ENCODE measurements at places on chromosomes 7 and 10.

DNA sequence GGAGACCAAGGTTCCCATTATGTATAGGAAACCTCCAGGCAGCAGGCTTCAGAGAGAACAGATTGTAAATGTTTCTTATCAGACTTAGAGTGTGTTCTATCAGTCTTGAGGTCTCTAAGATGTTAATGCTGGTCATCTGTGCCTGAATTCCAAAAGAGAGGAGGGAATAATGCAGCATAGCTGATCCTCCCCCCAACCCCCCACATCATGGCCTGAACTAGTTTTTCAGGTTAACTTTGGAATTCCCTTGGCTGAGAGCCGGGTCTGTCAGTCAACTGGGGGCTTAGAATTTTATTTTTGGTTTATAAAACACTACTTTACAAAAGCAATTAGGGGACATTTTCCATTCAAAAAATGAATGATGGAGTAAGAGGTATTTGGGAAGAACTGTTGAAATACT, 184.3 kb downstream of the NEBL start:
- DNase-seq: no peak

- no peak for DNase-seq
Measured at GRCh38 chr7:115707258-115708012, 323.1 kb downstream of the TFEC start.

- DNase-seq: no peak
Measured at GRCh38 chr7:102012941-102013461, 195.6 kb downstream of the CUX1 start.

DNA sequence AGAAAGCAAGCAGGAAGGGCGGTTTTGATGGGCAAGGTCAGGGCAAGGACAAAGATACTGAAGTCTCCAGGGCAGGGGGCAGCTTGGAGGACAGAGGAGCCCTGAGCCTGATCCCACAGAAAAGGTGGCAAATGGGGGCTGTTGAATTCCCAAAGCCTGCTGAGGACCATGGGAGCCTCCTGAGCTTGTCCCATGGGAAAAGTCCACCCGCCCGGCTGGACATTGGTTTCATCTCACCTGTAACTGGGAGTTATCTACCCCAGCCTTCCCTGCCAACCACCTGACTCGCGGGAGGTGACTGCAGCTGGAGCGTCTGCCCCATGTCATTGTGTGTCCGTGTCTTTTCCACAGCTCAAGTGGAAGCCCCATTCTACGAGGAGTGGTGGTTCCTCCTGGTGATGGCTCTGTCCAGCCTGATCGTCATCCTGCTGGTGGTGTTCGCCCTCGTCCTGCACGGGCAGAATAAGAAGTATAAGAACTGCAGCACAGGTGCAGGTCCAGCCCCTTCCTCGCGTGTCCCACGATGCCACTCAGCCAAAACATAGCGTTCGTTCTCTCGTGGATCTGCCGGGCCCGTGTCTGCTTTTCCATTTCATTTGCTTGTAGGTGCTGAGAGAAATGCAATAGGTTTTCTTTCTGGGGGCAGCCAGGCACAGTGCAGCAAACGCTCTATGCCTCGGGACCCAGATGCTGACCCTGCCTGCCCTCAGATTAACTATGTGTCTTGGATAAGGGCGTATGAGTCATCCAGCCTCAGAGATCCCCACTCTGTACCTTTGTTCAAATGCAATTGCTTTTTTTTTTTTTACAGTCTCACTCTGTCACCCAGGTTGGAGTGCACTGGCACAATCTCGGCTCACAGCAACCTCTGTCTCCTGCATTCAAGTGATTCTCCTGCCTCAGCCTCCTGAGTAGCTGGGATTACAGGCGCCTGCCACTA, 444.5 kb upstream of the FOXK1 start:
- no peak for DNase-seq

GRCh38 chr10:94042834-94043175, 49.1 kb downstream of the PLCE1 start:
- DNase-seq: no peak

- DNase-seq: no peak
Measured at GRCh38 chr7:36305226-36305625, 84.4 kb upstream of the ANLN start.

DNA sequence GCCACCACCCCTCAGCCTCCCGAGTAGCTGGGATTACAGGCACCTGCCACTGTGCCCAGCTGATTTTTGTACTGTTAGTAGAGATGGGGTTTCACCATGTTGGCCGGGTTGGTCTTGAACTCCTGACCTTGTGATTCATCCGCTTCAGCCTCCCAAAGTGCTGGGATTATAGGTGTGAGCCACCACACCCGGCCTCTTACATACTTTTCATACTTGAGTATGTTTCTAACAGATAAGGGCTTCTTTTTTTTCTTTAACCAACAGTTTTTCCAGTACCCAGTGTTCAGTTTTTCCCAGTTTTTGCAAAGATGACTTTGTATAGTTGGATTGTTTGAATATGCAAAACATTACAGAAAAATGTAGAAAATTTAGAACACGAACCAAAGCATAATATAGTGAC, 7.7 kb downstream of the EIF4H start:
- no peak for DNase-seq

GRCh38 chr10:35343739-35344138, 7.4 kb downstream of the CCNY start:
- DNase-seq: no peak

DNA sequence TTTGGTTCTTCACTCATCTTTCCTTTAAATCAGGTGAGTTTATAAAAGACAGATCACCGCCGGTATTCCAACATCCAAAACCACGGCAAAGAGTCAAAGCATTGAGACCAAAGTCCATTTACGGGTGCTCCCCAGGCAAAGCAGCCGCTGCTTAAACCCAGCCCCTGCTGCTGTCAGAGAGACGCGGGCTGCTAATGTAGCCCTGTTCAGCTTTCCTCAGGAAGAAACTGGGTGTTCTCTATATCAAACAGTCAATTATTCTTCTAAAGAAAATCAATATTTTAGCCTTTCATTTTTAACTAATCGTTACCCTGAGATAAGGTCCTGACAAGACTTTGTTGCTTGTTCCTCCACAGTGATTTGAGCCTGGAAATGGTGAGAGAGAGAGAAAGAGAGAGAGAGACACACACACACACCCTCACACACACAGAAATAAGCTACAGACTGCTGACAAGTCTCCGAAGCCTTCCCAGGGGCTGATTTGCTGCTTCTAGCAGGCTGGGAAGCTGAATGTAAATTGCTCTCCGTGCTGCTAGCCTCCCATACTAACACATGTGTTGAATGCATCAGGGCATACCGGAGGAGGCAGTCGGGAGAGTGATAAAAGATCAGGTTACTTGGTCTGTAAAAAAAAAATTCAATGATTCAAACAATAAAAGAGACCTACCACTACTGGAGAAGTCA, 183.0 kb upstream of the ANK3 start:
- DNase-seq: peak; percentile 48

DNA sequence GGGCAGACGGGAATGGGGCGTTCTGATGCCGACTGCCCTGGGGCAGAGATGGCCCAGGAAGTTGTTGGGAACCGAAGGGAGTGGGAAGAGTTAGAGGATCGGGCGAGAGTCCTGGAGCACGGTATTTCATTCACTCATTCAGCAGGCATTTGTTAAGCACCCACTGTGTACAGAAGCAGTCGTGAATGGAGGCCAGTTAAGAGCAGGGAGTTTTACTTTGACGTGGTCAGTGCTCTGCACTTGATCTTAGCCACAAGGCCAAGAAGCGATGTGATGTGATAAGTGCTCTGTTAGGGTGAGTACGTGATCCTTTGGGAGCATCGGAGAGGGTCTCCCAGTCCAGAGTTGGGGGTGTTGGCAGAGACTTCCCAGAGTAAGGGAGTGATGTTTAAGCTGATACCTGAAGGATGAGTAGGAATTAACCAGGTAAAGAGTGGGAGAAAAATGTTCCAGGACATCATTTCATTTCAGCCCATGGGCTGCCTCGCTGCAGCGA, 890 bp downstream of the ZFYVE27 start:
- no peak for DNase-seq

- no peak for DNase-seq
Measured at GRCh38 chr10:102998399-102998907, 80.4 kb downstream of the CNNM2 start.

DNA sequence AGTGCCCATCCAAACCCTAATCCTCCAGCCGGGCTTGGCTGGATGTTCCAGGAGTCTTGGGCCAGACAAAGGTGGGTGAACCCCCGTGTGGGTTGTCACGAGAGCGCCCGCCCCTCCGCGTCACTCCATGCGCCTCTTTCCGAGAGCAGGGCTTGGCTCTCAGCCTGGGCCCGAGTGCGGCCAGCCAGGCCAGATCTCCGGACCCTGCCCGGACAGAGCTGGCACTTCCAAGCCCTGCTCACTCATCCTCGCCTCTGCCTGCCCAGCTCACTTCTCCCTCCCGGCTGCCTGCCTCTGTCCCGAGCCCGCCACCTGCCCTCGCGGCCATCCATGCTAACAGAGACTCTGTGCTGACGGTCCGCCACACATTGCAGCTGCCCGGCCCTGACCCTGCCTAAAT, 34.6 kb downstream of the AGAP3 start:
- DNase-seq: no peak

DNA sequence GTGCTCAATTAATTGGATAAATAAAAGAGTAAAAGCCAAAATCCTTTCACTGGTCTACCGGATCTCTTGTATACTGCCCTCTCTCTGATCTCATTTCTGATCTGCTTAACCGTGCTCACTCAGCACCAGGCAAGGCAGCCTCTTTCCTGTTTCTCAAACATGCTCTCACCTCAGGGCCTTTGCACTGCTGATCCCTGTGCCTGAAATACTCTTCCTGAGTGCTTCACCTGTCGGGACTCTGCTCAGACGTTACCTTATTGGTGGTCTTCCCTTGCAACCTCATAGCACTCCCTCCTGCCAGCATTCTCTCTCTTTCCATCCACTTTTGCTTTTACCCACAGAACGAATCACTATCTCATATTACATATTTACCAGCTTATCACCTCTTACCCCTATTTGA, 55.6 kb downstream of the NPY start:
- DNase-seq: no peak

DNA sequence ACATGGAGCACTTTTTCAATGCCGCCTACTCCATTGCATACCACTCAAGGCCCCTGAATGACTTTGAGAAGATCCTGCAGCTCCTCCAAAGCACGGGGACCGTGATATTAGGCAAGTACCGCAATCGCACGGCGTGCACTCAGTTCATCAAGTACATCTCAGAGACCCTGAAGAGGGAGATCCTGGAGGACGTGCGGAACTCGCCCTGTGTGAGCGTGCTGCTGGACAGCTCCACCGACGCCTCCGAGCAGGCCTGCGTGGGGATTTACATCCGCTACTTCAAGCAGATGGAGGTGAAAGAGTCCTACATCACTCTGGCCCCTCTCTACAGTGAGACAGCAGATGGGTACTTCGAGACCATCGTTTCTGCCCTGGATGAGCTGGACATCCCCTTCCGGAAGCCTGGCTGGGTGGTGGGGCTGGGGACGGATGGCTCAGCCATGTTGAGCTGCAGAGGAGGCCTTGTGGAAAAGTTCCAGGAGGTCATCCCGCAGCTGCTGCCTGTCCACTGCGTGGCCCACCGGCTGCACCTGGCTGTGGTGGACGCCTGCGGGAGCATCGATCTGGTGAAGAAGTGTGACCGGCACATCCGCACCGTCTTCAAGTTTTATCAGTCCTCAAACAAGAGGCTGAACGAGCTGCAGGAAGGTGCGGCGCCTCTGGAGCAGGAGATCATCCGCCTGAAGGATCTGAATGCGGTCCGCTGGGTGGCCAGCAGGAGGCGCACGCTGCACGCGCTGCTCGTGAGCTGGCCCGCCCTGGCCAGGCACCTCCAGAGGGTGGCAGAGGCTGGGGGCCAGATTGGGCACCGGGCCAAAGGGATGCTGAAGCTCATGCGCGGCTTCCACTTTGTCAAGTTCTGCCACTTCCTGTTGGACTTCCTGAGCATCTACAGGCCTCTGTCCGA, 12.7 kb upstream of the ATP6V0E2 start:
- no peak for DNase-seq

DNA sequence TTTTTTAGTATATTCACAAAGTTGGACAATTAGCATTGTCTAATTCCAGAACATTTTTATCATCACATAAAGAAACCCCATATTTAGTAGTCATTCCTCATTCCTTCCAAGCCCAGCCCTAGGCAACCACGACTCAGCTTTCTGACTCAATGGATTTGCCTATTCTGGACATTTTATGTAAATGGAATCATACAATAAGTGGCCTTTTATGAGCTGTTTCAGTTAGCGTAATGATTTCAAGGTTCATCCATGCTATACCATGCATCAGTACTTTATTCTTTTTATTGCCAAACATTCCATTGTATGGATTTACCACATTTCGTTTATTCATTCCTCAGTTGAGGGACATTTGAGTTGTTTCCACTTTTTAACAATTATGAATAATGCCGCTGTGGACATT, 249.2 kb downstream of the DYNC1I1 start:
- DNase-seq: no peak

DNA sequence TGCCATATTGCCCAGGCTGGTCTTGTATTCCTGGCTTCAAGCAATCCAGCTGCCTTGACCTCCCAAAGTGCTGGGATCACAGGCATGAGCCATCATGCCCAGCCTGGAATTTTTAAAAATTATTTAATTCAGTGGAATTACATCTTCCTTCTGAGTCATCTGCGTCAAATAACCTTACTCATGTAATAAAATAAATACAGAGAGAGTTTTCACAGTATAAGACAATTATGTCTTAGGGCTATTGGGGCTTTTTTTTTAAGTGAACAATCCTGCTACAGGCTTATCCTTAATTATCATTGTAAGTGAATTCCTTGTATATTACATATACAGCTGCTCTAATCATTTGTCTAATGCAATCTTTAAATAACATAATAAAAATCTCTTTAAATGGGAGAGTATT, 108.3 kb downstream of the MAPK8 start:
- no peak for DNase-seq

GRCh38 chr10:103602028-103602851, 108.7 kb downstream of the NEURL1 start:
- DNase-seq: peak; percentile 10

GRCh38 chr10:72370201-72370722, 15.5 kb upstream of the DNAJB12 start:
- DNase-seq: no peak

DNA sequence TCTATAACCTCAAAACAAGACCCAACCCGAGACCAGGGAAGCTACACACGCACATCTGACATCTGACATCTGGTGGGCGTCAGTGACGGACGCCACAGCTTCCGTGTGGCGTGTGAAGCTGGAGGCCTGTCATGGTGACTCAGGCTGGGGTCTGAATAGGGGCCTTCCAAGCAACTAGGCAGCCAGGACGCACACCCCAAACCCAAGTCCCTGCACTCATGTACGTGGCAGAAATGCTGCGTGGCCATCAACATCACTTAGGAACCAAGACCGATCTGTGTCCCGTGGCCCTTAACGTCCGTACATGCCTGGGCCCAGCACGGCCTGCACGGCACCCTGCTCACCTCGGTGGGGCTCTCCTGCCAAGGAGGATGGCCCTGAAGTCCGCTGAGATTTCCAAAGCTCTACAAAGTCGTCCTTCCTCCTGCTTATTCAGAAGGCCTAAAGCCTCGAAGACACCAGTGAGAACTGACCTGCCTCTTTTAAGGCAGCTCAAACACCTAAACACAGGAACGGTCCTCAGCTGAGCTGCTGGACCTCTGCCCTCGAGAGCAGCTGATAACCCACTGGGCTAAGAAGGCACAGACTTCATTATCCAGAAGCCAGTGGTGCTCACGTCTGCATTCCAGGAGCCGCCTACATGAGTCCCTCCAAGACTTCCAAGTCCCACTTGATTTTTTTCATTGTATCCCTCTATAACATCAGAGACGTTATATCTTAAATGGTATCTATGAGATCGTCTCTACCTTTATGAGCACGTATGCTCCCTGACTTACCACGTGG, 82.5 kb downstream of the DIP2C start:
- no peak for DNase-seq
